RPMI8226 (cell line): ENCODE measurements at places on chromosomes 6 and 20.

GRCh38 chr20:52500157-52500556 is 308.6 kb upstream of the ZFP64 start:
- no peak for DNase-seq

GRCh38 chr20:44460795-44461141 is 14.9 kb upstream of the TTPAL start:
- peak; percentile 39 for DNase-seq

GRCh38 chr20:53737396-53738038 is 143.9 kb upstream of the ZNF217 start:
- DNase-seq = no peak

- no peak for DNase-seq
Measured at GRCh38 chr6:3825851-3826581, 23.2 kb upstream of the FAM50B start.

GRCh38 chr6:133512410-133513016 is 271.4 kb downstream of the EYA4 start:
- DNase-seq = peak; percentile 24

GRCh38 chr20:14375416-14375985 is 38.1 kb upstream of the FLRT3 start:
- no peak for DNase-seq

DNA sequence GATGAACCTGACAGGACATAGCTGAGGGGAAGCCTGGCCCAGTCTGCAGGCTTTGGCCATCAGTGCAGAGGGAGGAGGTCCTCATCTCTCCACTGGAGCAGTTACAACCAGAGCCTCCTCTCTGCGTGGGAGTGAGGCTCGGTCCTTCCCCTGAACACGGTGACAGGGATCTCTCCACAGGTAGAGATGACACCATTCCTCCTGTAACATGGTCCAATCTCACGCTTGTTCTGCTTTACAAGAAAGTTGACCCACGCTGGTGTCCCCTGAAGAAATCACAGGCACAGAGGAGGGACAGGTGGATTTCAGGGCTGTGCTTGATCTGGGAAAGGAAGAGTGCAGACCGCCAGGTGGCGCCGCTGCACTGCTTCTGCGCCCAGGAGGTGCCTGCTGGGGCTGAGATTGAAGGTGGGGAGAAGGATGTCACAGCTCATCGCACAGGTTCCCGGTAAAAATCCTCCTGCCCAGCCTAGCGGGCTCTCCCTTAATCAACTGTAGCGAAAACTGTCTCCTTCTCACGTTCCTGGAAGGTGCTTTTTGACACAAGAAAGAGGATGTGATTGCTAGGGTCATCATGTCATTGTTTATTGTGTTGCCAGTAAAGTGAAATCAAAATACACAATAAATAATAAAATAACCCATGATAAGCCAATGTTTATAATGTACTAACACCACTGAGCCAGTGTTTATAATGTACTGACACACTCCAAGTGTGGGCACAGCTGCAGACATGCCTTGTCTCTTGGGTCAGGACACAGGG is 20.4 kb downstream of the HLA-G start:
- DNase-seq = peak; percentile 85

- no peak for DNase-seq
Measured at GRCh38 chr6:3743541-3743940, 8.0 kb downstream of the PXDC1 start.

GRCh38 chr6:125986301-125987025 is at the start of gene TRMT11:
Gene TRMT11 (plus strand): TSS chr6:125986540. CDS start chr6:125986551, 11 bp downstream.
- peak; percentile 89 for DNase-seq

DNA sequence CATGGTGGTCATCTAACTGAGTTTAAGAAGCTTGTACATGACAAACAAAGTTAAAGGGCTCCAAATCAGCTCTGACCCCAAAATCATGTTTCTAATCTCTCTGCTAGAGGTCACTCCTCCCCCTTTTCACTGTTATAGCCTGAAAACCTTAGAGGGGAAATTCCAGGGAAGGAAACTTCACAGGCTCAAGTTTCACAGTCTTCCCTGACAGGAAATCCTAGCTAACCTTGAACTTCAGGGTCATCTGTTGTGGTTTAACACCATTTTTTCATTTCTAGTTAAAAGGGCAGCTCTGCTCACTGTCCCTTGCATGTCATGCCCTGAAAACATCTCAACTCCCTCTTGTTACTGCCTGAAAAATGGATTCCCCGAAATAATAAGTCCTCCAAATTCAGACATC is 104.4 kb upstream of the BMP2 start:
- no peak for DNase-seq

- peak; percentile 23 for DNase-seq
Measured at GRCh38 chr6:57265755-57266221, 43.7 kb upstream of the RAB23 start.

GRCh38 chr6:36657942-36658544 is 20.5 kb upstream of the CDKN1A start:
- no peak for DNase-seq

- no peak for DNase-seq
Measured at GRCh38 chr6:25050356-25050755, 114.6 kb upstream of the RIPOR2 start.

GRCh38 chr6:11459079-11459610 is 78.4 kb upstream of the TMEM170B start:
- no peak for DNase-seq

GRCh38 chr6:107511511-107511993 is 21.6 kb downstream of the SOBP start:
- DNase-seq = no peak

DNA sequence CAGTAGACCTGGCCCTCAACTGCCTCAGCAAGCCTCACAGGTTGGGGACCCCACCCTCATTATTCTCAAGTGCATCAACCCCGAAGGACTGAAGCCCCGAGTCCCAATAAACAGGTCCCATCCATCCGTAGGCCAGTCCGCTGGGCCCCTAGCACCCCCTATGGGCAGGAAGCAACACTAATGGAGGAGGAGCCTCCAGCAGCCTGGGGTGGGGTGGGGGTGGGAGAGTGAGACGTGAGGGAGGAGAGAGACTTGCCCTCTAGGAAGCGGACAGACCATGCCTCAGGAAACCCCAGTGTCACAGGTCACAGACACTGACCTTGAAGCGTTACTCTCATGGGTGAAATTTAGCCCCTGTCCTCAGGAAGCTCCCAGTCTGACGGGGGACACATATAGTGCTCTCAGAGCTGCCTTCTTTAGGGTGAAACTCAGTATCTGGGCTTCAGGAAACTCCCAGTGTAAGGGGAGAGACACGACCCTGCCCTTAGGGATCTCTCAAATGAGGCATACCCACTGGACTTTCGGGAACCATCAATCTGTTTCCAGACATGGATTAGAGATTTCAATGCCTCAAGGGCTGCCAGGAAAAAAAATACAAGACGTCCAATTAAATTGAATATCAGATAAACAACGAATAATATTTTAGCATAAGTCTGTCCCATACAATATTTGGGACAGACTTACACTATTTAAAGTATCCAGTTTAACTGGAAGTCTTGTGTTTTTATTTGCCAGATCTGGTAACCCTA is 125.8 kb downstream of the MRPL14 start:
- DNase-seq = peak; percentile 17

- no peak for DNase-seq
Measured at GRCh38 chr20:49507741-49508434, 25.4 kb upstream of the KCNB1 start.

DNA sequence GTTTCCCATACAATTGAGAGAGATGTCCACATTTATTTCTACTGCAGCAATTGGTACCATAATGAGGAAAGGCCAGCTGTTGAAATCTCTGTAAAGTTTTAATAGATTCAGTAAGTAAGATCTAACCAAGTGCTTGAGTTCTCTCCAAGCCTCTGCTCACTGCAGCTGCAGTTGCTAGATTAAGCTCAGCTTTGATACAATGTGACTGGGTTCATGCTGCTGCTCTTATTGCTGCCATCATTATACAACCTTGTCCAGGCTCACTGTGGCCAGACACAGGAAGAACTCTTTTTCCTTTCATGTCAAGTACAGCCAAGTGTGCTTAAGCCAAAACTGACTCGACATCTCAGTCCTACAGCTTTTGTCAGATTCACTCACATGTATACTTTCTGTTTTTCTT is 423.5 kb downstream of the GJA1 start:
- DNase-seq = no peak

DNA sequence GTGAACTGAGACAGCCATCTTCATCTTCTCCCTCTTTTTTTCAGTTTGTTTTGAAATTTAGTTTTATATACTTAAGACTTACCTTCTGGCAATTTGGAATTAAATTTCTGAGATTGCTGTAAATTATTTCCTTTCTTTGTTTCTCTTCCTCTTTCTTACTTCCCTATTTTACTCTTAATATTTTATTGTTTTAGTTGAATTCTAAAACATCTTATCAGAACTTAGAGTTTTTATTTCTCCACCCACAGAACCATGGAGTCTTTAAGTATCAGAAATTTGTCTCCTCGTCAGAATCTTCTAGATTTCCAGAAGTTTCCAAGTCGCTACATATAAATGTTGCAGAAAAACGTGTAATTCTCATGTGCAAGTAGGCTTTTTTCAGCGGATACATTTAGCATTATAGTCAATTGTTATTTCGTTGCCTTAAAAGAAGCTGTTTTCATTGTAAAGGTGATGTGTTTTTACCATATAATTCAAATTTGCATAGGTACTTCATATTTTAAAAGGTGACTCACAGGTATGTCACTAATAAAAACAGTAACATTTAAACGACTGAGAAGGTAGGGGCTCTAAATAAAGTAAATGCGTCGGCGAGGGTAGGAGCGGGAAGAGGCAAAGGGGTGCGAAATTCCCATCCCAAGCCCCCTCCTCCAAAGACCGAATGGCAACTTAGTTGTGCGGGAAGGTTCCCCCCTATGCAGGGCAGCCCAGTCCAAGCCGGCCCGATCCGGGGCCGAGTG is 866 bp upstream of the MYO6 start:
- DNase-seq = no peak

DNA sequence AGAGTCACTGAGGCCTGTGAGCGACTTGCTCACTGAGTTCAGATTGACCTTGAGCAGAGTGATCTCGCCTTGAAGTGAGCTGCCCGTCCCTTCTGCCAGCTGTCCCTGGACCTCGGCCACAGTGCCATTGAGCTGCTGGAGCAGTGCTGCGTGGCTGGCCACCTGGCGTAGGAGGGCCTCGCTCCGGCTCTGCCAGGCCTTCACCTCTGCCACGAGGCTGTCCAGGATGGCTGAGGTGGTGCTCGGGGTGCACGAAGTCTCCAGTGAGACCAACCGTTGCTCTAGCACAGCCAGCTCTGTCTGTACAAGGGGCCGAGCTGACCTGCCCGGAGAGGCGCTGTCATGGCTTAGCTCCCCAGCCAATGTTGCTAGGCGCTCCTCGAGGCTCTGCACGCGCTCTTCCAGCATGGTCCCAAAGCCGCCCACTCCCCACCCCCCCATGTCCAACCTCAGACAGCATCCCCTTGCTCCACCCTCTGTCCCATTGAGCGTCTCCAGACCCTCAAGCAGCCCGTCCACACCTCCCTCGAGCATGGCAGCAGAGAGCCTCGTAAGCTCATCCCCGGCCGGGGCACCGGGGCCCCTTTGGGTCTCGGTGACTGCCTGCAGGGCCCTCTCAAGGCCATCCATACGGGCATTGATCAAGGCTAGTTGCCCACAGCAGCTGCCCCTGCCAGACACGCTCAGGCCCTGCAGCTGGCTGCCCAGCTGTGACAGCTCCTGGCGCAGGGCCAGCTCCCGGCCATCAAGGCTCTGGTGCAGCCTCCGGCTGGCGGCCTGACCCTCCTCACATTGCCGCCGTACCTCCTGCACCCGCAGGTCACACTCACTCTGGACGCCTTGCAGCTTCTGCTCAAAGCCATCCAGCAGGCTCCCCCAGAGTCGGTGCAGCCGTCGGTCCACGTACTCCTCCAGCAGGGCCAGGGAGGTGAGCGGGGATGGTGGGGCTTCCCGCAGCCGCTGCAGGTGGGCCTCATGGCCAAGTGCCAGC is 4.6 kb downstream of the EMILIN3 start:
- peak; percentile 72 for DNase-seq
